Vagina (tissue), 2 donors: ENCODE measurements at places on chromosomes 4 and X. TPM values are rescaled to one million over a fixed set of nuclear protein-coding genes. Genes with fewer than 3 reads are reported as not detected.

P2RY4 gene
- total RNA-seq = not detected

DNA sequence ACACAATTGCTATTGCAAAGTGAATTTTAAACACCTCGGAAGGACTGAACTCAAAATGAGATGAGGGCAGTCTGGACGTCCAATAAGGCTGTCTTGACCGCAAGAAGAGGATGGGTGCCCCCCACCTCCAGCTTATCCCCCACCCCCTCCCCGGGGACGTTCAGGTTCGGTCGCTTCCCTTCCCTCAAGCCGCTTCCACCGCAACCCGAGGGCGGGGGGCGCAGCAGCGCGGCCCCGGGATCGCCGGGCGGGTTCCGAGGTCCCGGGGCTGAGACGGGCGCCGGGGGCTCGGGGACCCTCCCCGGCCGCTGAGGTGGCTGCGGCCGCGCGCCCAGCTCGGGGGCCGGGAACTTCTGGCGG lies 480 bp downstream of the USP46 start:
- H3K27me3 ChIP-seq = no peaks in the 10 kb centered on the region
- no peak for DNase-seq
- peaks cover 45% of the 10 kb centered on the region for H3K4me1 ChIP-seq
- peak overlapping the region; percentile 96 for H3K4me3 ChIP-seq

NDP gene
- total RNA-seq = 3.7 TPM

DNA sequence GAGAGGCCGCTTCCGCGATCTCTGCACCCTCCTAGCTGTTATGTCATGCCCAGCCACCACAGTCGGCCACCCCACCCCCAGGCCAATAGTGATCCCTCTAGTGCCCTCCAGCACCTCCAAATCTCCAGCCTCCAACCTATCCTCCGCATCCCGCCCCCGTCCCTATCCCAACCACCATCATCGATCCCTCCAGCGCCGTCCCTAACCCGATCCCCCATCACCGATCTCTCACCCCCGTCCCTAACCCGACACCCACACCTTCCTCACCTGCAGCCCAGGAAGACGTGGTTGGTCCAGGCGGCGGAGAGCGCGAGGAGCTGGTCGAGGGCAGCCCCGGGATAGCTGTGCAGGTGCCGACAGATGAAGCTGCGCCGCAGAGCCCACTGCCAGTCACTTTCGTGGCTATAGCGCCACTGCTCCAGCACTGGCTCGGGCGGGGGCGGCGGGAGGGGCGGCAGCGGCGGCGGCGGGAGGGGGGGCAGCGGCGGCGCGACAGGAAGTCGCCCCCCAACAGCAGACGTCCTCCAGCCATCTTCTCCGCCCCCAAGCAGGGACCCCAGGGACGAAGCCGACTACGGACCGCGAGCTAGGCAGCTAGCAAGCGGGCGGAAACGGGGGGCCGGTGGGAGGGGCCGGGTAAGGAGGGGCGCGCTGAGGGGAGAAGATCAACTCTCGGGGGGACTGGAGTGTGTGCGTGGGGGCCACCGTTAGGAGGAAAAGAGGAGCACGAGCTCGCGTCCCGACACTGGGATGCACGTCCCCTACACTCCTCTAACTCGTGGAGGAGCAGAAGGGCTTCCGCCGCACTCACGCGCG lies 552 bp downstream of the NKRF start:
- H3K4me3 ChIP-seq = peak overlapping the region; percentile 67
- H3K27ac ChIP-seq = peak overlapping the region; percentile 95
- H3K36me3 ChIP-seq = no peaks in the 10 kb centered on the region
- DNase-seq = no peak

DNA sequence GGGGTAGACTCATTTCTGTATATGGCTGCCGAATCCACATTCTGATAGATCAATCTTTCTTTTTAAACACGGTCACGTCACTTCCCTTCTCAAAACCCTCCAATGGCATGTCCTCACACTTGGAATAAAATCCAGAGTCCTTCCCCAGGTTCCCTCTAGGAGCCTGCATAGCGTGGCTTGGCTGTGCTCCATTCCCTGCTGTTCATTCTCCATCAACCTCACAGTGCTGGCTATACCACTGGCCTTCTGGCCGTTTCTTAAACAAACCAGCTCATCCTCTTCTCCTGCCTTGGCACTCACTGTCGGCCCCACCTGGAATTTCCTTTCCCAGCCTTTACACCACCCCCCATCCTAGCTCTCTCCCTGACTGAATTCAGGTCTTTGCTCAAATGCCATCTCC lies 77.1 kb downstream of the RBM47 start:
- H3K36me3 ChIP-seq = no peaks in the 10 kb centered on the region
- no peaks in the 10 kb centered on the region for H3K27me3 ChIP-seq
- no peak overlapping the region for H3K27ac ChIP-seq
- no peak for DNase-seq
- peaks cover 5% of the 10 kb centered on the region for H3K4me1 ChIP-seq
- H3K4me3 ChIP-seq = no peak overlapping the region

GRCh38 chrX:118665204-118665603 lies 62.2 kb upstream of the IL13RA1 start:
- H3K4me3 ChIP-seq = no peak overlapping the region
- no peaks in the 10 kb centered on the region for H3K36me3 ChIP-seq
- no peaks in the 10 kb centered on the region for H3K27me3 ChIP-seq

DNA sequence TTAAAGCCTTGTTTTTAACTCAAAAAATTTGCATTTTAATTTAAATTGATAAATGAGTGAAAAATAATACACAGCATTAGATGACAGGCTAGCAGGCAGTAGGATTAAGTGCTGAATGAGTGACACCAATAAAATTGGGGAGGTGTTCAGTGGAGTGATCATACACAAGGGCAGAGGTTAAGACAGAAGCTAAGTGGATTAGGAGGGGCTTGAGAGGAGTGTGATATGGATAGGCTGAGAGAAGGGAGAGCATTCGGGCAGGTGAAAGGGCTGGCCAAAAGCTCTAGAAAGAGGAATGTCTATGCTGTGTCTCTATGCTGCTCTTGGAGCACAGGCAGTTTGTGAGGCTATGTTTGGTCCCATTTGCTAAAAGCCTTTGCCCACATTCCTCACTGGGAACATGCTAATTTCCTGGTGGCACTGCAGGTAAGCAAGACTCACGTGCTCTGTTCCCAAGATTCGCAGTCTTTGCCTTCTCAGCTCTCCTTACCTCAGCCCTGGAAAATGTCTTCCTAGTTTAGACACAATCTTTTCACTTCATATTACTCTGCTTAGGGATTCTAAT lies 52.8 kb upstream of the CCSER1 start:
- H3K4me3 ChIP-seq = no peak overlapping the region
- DNase-seq = no peak
- no peaks in the 10 kb centered on the region for H3K4me1 ChIP-seq
- no peaks in the 10 kb centered on the region for H3K27me3 ChIP-seq

DNA sequence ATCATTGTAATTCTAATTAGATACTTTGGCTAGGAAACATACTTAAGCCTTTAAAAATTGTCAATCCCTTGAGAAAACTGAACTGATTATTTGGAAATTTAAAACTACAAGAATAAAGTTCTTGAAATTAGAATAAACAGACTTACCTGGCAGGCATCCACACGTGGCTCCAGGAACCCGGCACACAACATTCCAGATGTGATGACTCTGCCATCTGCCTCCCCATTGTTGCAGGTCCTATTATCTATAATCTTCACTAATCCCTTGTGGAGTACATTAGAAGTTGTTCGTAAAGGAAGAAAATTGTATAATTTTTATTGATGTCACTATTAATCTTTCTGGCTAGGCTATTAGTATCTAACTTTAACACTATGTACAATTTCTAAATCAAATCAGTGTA lies 16.2 kb upstream of the GNRHR start:
- H3K4me1 ChIP-seq = no peaks in the 10 kb centered on the region
- H3K27ac ChIP-seq = no peak overlapping the region
- H3K4me3 ChIP-seq = no peak overlapping the region
- no peaks in the 10 kb centered on the region for H3K27me3 ChIP-seq
- no peaks in the 10 kb centered on the region for H3K36me3 ChIP-seq
- DNase-seq = no peak

SH2D1A gene
- 0.74 TPM for total RNA-seq

DNA sequence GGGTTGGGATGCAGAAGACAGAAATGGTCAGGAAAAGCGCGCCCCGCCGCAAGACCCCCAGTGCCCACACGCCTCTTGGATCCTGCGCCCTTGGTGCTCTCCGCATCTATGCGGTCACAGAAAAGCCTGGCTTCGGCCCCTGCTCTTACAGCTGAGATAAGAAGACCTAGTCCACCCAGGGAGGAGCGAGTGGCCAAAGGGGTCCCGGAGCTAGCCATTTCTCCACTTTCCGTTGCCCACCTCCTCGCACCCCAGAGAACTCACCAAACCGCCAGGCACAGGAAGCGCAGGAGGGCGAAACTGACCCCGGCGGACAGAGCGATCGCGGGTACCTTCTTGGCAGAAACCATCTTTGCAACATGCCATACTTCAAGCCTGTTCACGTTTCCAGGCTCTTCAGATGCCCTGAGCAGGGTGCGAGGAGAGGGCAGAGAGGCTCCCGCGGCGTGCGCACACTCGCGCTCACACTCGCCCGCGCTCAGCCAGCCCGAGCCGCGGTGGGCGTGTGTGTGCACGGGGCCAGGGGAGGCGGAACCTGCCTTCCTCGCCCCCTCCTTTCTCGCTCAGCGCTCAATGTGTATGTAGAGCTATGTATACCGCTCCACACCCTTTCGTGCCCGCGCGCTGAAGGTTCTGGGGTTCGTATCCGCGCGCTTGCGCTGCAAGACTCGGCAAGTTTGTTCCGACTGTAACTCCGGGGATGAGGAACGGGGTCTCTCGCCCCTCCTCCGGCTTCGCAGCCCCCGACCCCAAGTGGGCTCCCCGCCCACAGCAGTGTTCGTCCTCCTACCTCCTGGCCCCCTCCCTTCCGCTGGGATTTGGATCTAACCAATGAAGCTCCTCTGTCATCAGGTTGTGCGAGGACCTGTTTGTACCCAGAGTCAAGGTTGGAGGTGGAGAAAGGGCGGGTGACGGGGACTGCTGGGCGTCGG lies at the start of gene GABRA4:
GABRA4 (minus strand) TSS at position 507 of the 932 bp plus-strand sequence; CDS start at position 350, 157 bp downstream.
- DNase-seq = no peak
- no peaks in the 10 kb centered on the region for H3K27me3 ChIP-seq
- H3K27ac ChIP-seq = no peak within 1 kb of the TSS
- no peaks in the 10 kb centered on the region for H3K4me1 ChIP-seq
- peak within 1 kb of the TSS; percentile 20 for H3K4me3 ChIP-seq
- no peaks in the 10 kb centered on the region for H3K36me3 ChIP-seq

DNA sequence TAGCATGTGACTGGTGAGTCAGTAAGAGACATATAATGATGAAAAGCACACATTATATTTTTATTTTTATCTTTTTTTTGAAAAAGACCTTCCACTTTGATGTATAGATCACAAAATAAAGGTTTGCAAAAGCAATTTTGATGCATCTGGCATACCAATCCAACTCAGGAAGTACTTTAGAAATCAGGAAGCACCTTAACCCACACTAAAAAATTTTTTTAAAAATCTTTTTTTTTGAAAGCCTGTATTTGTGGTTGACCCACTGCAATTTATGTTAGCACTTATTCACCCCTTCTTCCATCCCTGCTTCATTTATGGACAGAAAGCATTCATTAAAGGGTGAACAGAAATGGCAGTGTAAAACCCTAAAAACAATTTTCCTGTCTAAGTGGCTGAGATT lies 16.6 kb downstream of the TMEM255A start:
- no peak overlapping the region for H3K27ac ChIP-seq
- H3K4me3 ChIP-seq = no peak overlapping the region
- no peaks in the 10 kb centered on the region for H3K4me1 ChIP-seq
- no peaks in the 10 kb centered on the region for H3K27me3 ChIP-seq

DNA sequence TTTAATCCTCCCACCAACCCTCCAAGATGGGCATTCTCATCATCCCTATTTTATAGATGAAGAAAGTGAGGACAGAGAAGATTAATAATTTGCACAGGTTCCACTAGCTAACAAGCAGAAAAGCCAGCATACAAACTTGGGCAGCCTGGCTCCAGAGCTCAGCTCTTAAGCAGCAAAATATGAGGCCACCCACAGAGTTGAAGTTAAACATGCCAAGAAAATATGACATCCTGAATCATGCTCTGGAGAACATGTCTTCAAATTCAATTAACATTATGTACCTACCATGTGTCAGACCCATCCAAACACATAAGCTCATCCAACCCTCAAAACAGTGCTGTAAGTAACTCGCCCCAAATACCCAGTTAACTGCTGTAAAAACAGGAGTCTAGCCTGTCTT lies 33.9 kb downstream of the USP46 start:
- H3K36me3 ChIP-seq = no peaks in the 10 kb centered on the region
- H3K4me3 ChIP-seq = no peak overlapping the region
- no peaks in the 10 kb centered on the region for H3K4me1 ChIP-seq
- DNase-seq = no peak
- no peak overlapping the region for H3K27ac ChIP-seq

TXK gene
- 8.1 TPM for total RNA-seq

ARSJ gene
- 5.4 TPM for total RNA-seq

GRCh38 chr4:140174543-140174942 lies 20.6 kb upstream of the MAML3 start:
- no peaks in the 10 kb centered on the region for H3K36me3 ChIP-seq
- no peak overlapping the region for H3K4me3 ChIP-seq
- no peak overlapping the region for H3K27ac ChIP-seq
- no peaks in the 10 kb centered on the region for H3K4me1 ChIP-seq

- H3K27ac ChIP-seq = no peak overlapping the region
- H3K4me1 ChIP-seq = no peaks in the 10 kb centered on the region
- no peak for DNase-seq
These were observed 168.8 kb upstream of the FAM47A start for GRCh38 chrX:34300871-34301270.

TMEM131L gene
- total RNA-seq = 17.7 TPM

GATB gene
- total RNA-seq = 17.7 TPM

GPR50 gene
- not detected for total RNA-seq

GRCh38 chrX:151180400-151180799 lies 4.0 kb downstream of the GPR50 start:
- no peak overlapping the region for H3K27ac ChIP-seq
- H3K36me3 ChIP-seq = no peaks in the 10 kb centered on the region
- H3K4me3 ChIP-seq = no peak overlapping the region
- H3K27me3 ChIP-seq = no peaks in the 10 kb centered on the region
- H3K4me1 ChIP-seq = no peaks in the 10 kb centered on the region

MCTS1 gene
- 6.1 TPM for total RNA-seq

DNA sequence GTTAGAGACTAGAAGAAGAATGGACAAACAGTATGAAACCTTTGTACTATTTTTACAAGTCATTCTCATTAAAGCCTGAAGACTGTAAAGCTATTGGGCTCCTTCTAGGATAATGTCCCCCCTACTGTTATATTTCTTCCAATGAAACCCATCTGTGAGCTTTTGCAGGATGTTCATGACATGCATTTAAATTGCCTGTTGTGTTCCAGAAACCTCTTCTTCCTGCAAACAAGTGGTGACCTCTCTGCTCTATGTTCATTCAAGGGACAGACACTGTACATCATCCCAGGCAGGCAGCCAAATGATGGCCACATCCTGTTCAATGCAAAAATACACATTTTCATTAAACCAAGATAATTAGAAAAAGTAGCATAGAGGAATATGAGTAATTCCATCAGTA lies 128.0 kb downstream of the C4orf33 start:
- no peaks in the 10 kb centered on the region for H3K36me3 ChIP-seq
- H3K4me3 ChIP-seq = no peak overlapping the region
- no peaks in the 10 kb centered on the region for H3K27me3 ChIP-seq
- no peaks in the 10 kb centered on the region for H3K4me1 ChIP-seq
- no peak for DNase-seq

KLHL13 gene
- 10.6 TPM for total RNA-seq

- no peak for DNase-seq
- no peaks in the 10 kb centered on the region for H3K27me3 ChIP-seq
- no peak overlapping the region for H3K27ac ChIP-seq
- H3K4me1 ChIP-seq = peaks cover 17% of the 10 kb centered on the region
- no peaks in the 10 kb centered on the region for H3K36me3 ChIP-seq
These were observed 61.3 kb upstream of the KDR start for GRCh38 chr4:55186700-55187099.
